ENCODE measurements at places on chromosomes 1 and 21.

DNA sequence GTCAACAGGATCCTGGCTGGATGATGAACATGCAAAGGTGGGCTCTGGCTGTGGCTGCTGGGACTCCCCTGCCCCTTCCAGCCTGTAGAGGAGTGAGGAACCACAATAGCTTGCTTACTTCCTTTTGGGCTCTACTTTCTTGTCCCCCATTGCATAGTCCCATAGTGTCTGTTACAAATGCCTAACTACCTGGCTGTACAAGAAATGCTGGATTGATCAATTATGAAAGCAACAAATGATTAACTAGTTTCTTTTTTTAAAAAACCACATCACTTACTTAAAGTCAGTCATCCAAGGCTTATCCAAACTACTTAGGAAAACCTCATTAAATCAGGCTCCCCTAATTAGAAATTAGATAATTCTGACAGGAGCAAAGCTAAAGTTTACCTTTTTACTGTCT lies 514.1 kb upstream of the PKN2 start:
- no peak for DNase-seq
- no peaks in the 10 kb centered on the region for H3K36me3 ChIP-seq
- H3K27ac ChIP-seq: no peak overlapping the region

- H3K4me3 ChIP-seq: no peak overlapping the region
- peaks cover 17% of the 10 kb centered on the region for H3K36me3 ChIP-seq
- H3K4me1 ChIP-seq: no peaks in the 10 kb centered on the region
- no peak overlapping the region for H3K27ac ChIP-seq
- H3K27me3 ChIP-seq: no peaks in the 10 kb centered on the region
- DNase-seq: no peak
These were observed 12.6 kb upstream of the HMGN2 start for GRCh38 chr1:26459573-26460031.

DNA sequence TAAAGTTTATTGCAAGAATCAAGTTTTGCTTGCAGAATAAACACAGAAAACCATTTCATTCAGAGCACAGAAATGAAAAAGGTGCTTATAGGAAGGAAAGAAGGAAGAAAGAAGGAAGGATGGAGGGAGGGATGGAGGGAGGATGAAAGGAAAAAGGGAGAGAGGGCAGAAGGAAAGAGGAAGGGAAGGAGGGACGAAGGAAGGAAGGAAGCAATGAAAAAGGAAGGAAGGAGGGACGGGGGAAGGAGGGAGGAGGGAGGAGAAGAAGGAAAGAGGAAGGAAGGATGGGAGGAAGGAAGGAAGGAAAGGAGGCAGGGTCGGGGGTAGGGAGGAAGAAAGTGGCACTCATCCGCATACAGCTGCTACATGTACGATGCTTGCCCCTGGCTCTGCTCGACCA lies 104.9 kb upstream of the GCLM start:
- H3K4me3 ChIP-seq: no peak overlapping the region
- H3K27me3 ChIP-seq: peaks cover 6% of the 10 kb centered on the region
- no peak for DNase-seq
- no peaks in the 10 kb centered on the region for H3K36me3 ChIP-seq
- H3K4me1 ChIP-seq: peaks cover 20% of the 10 kb centered on the region

DNA sequence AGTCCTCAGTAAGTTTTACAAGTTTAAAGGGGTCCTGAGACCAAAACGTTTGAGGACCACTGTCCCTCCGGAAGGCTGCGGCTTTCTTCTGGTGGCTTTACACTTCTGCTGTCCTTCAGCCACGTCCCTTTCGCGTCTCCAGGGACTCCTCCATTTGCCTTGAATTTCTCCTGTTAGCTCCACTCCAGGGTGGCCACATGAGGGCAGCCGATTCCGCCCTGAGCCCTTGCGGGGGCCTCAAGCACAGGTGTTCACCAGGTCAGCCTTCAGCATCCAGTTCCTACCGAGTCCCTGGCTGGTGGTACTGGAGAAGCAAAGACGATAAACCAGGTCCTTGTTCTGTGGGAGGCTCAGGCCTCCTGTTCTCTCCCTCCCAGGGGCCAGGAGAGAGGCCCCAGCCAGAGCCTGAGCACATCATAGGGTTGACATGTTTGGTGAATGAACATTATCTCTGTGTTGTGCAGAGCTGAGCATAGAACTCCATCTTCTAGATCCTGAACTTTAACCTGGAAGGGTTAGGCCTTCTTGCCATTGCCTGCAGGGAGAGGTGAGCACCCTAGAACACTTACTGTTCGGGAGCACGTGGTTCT lies 27.4 kb upstream of the COQ8A start:
- no peaks in the 10 kb centered on the region for H3K27me3 ChIP-seq
- H3K36me3 ChIP-seq: no peaks in the 10 kb centered on the region
- DNase-seq: no peak
- H3K4me1 ChIP-seq: no peaks in the 10 kb centered on the region
- H3K27ac ChIP-seq: no peak overlapping the region

DNA sequence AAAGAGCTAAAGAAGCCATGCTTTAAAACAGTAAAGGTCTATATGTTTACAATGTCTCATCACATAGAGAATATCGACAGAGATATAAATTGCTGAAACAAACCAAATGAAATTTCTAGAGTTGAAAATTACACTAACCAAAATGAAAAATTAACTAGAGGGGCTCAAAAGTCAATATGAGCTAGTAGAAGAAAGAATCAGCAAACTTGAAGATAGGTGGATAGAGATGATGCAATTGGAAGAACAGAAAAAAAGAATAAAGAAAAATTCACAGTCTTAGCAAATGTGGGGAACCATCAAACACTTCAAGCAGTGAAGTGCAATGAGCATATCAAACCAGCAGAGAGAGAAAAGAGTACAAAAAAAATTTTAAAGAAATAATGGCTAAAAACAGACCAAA lies 24.1 kb upstream of the DSCAM start:
- no peak overlapping the region for H3K4me3 ChIP-seq
- no peak for DNase-seq

DNA sequence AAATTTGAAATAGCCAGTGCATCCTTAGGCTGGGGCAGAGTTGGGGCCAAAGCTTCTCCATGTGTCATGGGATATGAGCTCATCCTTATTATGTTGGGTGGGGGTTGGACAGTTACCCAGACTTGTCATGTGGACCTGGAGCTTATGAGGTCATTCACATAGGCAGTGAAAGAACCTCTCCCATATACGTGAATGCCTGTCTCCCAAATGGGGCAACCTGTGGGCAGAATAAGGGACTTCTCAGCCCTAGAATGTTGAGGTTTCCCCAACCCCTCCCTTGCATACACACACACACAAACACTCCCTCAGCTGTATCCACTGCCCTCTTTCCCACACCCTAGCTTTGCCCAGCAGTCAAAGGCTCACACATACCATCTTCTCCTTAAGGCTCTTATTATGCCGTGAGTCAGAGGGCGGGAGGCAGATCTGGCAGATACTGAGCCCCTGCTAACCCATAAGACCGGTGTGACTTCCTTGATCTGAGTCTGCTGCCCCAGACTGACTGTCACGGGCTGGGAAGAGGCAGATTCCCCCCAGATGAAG lies 2.3 kb upstream of the IVL start:
- H3K36me3 ChIP-seq: no peaks in the 10 kb centered on the region
- H3K4me3 ChIP-seq: no peak overlapping the region
- H3K4me1 ChIP-seq: no peaks in the 10 kb centered on the region
- H3K27me3 ChIP-seq: no peaks in the 10 kb centered on the region
- no peak for DNase-seq

DNA sequence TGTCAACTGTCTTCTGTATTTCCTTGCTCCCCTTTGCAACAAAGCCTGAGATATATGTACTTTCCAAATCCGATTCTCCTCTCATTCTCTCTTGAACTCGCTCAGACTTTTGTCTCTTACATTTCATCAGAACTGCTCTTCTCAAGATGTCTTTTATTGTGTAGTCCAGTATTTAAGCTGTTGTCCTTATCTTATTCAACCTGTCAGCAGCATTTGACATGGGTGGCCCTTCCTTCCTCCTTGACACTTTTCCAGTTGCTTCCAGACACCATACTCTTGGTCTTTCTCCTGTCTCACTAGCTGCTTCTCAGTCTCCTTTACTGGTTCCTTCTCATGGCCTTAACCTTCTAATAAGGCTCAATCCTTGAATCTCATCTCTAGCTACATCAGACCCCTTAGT lies 47.0 kb downstream of the TSNAX start:
- H3K27me3 ChIP-seq: no peaks in the 10 kb centered on the region
- H3K27ac ChIP-seq: no peak overlapping the region
- no peak for DNase-seq
- H3K36me3 ChIP-seq: no peaks in the 10 kb centered on the region
- no peaks in the 10 kb centered on the region for H3K4me1 ChIP-seq

GRCh38 chr1:80066060-80066459 lies 1059.5 kb upstream of the ADGRL4 start:
- no peaks in the 10 kb centered on the region for H3K27me3 ChIP-seq
- H3K36me3 ChIP-seq: no peaks in the 10 kb centered on the region
- no peak for DNase-seq
- no peak overlapping the region for H3K27ac ChIP-seq
- no peak overlapping the region for H3K4me3 ChIP-seq

- H3K27me3 ChIP-seq: no peaks in the 10 kb centered on the region
- H3K4me3 ChIP-seq: no peak overlapping the region
- peak overlapping the region; percentile 77 for H3K27ac ChIP-seq
- H3K36me3 ChIP-seq: peaks cover 8% of the 10 kb centered on the region
- no peak for DNase-seq
These were observed 21.0 kb downstream of the B3GALT5 start for GRCh38 chr21:39633770-39634181.

- no peak overlapping the region for H3K4me3 ChIP-seq
- peaks cover 47% of the 10 kb centered on the region for H3K4me1 ChIP-seq
- H3K36me3 ChIP-seq: peaks cover 8% of the 10 kb centered on the region
- DNase-seq: no peak
- no peak overlapping the region for H3K27ac ChIP-seq
- no peaks in the 10 kb centered on the region for H3K27me3 ChIP-seq
These were observed 97.1 kb downstream of the RERE start for GRCh38 chr1:8720347-8720746.

DNA sequence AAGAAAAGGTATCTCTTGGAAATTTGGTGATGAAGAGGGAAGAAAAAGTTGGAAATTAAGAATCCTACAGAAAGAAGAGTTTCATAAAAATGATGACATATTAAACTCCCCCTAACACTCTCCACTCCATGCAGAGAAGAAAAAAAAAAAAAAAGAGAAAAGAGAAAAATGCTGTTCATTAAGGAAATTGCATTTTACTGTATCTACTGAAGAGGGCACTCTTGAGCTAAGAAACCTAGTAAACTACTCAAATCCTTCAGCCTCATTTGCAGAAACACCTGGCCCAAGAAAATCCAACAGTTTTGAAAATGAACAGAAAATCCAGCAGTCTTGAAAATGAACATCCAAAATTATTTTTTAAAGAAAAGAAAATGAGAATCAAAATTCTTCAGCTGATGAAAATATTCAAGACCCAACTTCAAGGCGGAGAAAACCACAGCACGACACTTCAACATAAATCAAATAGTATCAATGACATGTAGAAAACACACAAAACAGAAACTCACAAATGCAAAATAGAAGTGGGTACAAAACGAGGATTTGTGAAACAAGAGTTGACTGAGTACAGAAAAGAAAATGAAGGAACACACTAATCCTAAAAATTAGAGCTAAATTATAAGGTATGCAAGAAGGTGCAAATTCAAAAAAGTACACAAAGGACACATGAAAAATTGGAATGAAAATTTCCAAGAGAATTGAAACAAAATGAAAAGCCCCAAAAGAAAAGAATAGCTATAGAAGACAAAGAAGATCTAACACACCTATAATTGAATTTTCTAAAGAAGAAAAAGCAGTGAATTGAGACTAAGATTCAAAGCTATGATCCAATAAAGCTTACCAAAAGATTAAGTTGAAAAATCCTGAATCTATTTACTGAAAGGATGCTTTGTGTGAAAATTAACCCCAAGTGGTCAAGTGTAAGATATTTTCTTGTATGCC lies 73.2 kb upstream of the DNAJC6 start:
- H3K27ac ChIP-seq: no peak overlapping the region
- no peak for DNase-seq
- no peaks in the 10 kb centered on the region for H3K36me3 ChIP-seq
- no peaks in the 10 kb centered on the region for H3K27me3 ChIP-seq
- H3K4me3 ChIP-seq: no peak overlapping the region

GRCh38 chr1:63866084-63866483 lies 92.3 kb downstream of the ROR1 start:
- H3K27ac ChIP-seq: no peak overlapping the region
- peaks cover 57% of the 10 kb centered on the region for H3K4me1 ChIP-seq
- H3K27me3 ChIP-seq: no peaks in the 10 kb centered on the region
- H3K36me3 ChIP-seq: peaks cover 4% of the 10 kb centered on the region
- DNase-seq: no peak

GRCh38 chr1:24117722-24118409 lies 5.9 kb upstream of the MYOM3 start:
- H3K4me3 ChIP-seq: peak overlapping the region; percentile 14
- peak overlapping the region; percentile 81 for H3K27ac ChIP-seq
- no peak for DNase-seq
- H3K36me3 ChIP-seq: no peaks in the 10 kb centered on the region

GRCh38 chr1:101757985-101758384 lies 238.7 kb downstream of the OLFM3 start:
- H3K27ac ChIP-seq: no peak overlapping the region
- H3K36me3 ChIP-seq: no peaks in the 10 kb centered on the region
- H3K27me3 ChIP-seq: no peaks in the 10 kb centered on the region
- no peak overlapping the region for H3K4me3 ChIP-seq
- no peak for DNase-seq
- H3K4me1 ChIP-seq: no peaks in the 10 kb centered on the region

DNA sequence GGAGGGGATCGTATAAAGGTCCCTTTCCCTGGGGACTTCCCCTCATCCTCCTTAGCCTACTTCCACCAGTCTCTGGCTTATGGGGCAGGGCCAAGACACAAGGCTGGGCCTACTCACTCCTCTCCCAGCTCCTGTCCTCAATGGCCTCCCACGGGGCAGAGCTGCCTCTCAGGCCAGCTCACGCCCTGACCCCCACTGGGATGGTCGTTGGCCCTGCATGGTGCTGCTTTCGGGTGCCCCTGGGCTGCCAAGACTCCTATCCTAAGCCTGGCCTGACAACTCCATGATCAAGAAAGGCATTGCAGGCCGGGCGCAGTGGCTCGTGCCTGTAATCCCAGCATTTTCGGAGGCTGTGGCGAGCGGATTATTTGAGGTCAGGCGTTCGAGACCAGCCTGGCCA lies 6.2 kb downstream of the CPLANE2 start:
- DNase-seq: no peak
- no peaks in the 10 kb centered on the region for H3K36me3 ChIP-seq
- no peak overlapping the region for H3K4me3 ChIP-seq

- H3K36me3 ChIP-seq: peaks cover 35% of the 10 kb centered on the region
- peaks cover 36% of the 10 kb centered on the region for H3K4me1 ChIP-seq
- H3K27ac ChIP-seq: no peak overlapping the region
These were observed 12.2 kb downstream of the TGFB2 start for GRCh38 chr1:218357211-218357892.

GRCh38 chr1:71276466-71276865 lies 195.6 kb upstream of the ZRANB2 start:
- no peaks in the 10 kb centered on the region for H3K4me1 ChIP-seq
- no peak for DNase-seq
- H3K27ac ChIP-seq: no peak overlapping the region
- H3K4me3 ChIP-seq: no peak overlapping the region
